Endothelial cell of umbilical vein (primary cell): ENCODE measurements at places on chromosomes 12 and 14. TPM values are rescaled to one million over a fixed set of nuclear protein-coding genes. Genes with fewer than 3 reads are reported as not detected.

Gene REC8
- total RNA-seq, result 29.6 and 33.6 TPM in 2 replicates

Gene MUCL1
- total RNA-seq, result not detected in 2 replicates

Gene LYZ
- total RNA-seq, result not detected in 2 replicates

Gene KRT75
- total RNA-seq, result not detected in 2 replicates

Gene SPATS2
- total RNA-seq, result 58.8 and 66.5 TPM in 2 replicates

Gene CORO1C
- total RNA-seq, result 212 and 240 TPM in 2 replicates

Gene MSRB3
- total RNA-seq, result 59.3 and 63.7 TPM in 2 replicates

Gene STON2
- total RNA-seq, result not detected in 2 replicates
